NCI-H345 (cell line): ENCODE measurements at places on chromosomes 16 and 17.

DNA sequence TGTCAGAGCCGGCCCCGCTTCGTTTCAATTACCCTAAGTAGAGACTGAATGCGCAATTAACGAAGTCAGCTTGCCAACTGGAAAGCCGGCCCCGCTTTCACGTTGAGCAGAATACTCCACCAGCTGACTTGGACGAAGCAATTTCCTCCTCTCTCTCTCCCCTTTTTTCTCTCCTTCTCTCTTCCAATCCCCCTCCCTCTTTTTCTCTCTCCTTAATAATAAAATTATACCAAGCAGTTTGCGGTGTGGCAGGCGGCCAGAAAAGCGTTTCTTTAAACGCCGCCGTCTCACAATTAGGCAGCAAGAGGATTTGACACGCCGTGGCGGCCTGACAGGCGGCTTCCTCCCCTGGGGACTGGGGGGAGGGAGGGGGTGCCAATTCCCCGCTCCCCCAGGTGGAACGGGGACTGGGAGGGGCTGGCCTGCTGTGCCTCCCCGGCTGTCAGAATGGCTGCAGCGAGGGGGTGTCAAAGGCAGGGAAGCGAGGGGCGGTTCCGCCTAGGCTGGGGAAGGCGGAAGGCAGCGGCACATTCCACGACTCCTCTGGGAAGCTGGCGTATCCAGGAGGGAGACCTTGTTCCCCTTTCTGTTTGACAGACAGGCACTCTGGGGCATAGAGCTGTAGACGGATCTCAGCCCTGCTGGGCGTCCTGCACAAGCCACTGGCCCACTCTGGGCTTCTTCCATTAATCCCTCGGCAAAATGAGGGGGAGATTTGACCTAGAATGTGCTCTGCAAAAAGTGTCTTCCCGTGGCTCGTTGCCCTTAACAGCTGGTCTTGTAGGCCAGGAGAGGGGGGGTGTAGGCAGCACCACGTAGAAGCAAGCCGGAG, 52.7 kb downstream of the SREBF1 start:
- peak; percentile 51 for DNase-seq

DNA sequence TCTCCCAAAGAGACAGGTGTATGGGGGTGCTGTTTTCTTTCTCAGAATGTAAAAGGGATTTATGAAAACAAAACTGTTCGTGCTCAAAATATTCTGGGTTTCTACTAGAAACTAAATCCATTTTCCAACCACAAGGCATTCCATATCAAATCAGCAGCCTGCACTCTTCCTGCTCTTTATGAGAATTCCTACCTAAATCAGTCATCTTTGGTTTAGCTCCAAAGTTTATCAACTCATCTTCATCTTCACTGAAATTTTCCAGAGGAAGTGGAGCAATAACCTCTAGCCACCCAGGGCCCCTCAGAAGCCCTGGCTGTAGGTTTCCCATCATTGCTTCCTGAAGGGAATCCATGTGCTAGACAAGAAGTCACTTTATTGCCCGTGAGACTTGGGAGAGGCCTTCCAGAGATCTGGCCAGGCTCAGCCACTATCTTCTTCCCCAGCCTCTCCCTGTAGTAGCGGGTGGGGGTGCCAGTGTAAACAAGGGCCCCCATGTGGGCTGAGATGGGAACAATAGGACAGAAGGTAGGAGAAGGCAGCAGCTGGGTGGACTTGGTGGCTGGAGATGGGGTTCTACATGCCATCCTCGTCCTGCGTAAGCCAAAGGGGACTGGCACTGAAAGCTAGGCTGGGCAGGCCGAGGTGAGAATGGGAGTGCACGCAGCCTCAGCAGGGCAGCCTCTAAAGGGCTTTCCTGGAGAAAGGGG, 22.0 kb upstream of the ALDH3A1 start:
- DNase-seq: no peak

- DNase-seq: peak; percentile 66
Observed at GRCh38 chr17:29292992-29293889, 707 bp downstream of the NUFIP2 start.

- no peak for DNase-seq
Observed at GRCh38 chr16:20870122-20870820, 29.9 kb downstream of the DCUN1D3 start.

GRCh38 chr16:7086822-7087616, 245.6 kb upstream of the RBFOX1 start:
- no peak for DNase-seq

DNA sequence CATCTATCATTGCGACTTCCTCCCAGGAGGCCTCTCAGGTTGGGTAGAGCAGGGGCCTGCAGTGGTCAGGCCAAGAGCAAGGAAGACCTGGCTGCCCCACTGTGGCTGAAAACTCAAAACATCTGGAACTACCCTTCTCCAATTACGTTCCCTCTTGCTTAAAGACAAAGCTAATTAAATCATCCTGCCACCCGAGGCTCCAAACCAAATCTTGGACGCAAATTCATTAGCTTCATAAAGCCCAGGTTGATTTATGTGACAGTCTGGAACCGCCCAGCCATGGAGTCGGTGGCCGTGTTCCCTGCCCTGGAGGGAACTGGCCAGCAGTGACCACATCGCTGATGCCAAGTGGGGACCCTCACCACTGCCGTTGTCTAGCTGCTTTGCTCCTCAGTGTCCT, 21.4 kb downstream of the GRIN2C start:
- no peak for DNase-seq

DNA sequence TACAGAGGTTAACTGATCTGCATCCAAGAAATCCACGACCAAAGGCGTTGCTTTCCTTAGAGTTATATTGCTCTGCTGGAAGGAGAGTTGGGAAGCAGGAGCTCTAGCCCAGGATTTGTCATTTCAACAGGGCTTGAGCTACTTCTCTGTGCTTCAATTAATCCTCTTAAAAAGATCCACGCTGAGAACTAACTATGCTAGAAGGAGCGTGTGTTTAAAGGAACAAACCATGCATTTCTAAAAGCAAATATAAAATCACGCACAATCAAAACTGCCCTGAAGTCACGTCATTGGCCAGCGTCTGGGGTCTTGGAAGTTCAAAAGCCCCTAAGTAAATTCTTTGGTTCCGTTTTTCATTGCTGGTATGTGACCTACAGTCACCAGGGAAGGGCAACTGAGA, 1.1 kb downstream of the ARL6IP1 start:
- DNase-seq: no peak

- DNase-seq: peak; percentile 27
Observed at GRCh38 chr17:17890773-17891759, 54.3 kb upstream of the SREBF1 start.

DNA sequence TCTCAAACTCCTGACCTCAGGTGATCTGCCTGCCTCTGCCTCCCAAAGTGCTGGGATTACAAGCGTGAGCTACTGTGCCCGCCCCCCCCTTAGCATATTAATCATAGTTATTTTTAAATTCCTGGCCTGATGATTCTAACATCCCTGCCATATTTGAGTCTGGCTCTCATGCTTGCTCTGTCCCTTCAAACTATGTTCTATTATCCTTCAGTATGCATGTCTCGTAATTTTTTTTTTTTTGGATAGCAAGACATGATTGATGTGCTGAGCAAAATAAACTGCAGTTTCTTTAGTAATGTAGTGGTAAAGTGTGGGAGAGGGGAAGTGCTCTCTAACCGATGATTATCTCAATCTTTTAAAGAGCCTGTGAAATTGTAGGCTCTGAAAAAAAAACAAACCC, 34.3 kb upstream of the TMEM92 start:
- no peak for DNase-seq

DNA sequence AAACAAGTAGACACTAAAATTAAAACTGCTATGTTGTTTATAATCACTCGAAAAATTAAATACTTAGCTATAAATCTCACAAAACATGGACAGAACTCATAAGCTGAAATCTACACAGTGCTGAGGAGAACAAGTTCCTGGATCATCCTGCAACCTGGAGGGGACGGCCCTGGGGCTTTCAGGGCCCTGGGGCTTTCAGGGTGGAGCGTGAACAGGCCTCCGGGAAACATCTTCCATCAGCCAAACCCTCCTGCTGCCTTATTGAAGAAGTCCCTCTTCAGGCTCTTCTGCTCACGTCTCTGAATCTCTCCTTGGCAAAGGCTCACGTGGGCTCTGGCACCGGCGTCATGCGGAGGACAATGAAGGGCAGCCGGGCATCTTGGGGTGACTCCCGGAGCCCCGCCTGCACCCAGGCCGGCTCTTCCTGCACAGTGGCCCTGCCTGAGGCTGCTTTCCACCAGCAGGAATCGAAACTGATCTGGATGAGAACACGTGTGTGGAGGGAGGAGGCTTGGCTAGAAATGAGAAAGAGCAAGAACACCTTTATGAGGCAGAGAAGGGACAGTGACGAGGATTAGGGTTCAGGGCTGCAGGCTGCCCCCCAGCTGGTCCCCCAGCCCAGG, 127.3 kb downstream of the CDRT15L2 start:
- no peak for DNase-seq

DNA sequence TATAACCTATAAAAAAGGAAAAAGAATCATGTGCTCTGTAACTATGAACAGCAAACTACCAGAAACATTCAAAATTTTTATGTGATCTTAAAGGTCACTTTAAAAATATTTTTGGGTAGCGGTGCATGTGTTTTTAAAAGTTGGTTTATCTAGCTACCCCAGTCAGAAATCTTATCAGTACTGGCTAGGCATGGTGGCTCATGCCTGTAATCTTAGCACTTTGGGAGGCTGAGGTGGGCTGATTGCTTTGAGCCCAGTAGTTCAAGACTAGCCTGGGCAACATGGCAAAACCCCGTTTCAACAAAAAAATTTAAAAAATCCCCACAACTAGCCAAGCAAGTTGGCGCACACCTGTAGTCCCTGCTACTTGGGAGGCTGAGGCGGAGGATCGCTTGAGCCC, 3.7 kb downstream of the CAPNS2 start:
- DNase-seq: no peak

DNA sequence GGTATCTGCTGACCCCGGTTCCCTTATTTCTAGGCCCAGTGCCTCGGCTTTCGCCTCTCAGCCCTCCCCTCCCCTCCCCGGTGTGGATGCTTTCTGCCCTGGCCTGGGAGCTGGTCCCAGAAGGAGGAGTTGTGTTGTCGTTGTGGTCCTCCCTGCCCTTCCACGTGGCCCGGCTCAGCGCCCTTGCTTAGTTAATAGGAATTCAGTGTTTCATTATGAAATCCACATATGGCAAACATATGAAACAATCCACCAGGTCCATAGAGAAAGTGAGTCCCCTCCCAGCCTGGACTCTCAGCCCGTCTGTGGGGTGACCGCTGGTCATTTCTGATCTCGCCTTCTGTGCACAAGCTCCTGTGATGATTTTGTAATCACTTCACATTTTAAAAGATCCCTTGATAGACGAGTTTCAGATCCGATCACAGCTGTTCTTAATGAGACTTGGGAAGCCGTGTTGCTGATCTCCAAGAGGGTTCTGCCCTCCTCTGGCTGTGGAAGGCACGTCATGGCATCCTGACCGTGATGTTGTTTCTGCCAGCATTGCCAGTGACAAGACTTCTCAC, 112.1 kb downstream of the BANP start:
- no peak for DNase-seq

DNA sequence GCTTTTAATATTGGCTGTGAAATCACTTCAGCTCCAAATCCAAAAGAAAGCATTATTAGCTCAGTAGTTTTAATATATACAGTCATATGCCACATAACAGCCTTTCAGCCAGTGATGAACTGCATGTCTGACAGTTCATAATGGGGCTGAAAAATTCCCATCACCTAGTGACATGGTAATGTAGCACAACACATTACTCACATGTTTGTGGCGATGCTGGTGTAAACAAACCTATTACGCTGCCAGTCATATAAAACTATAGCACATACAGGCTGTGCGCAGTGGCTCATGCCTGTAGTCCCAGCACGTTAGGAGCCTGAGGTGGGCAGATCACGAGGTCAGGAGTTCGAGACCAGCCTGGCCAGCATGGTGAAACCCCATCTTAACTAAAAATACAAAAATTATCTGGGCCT, 92.2 kb downstream of the TUBD1 start:
- no peak for DNase-seq

DNA sequence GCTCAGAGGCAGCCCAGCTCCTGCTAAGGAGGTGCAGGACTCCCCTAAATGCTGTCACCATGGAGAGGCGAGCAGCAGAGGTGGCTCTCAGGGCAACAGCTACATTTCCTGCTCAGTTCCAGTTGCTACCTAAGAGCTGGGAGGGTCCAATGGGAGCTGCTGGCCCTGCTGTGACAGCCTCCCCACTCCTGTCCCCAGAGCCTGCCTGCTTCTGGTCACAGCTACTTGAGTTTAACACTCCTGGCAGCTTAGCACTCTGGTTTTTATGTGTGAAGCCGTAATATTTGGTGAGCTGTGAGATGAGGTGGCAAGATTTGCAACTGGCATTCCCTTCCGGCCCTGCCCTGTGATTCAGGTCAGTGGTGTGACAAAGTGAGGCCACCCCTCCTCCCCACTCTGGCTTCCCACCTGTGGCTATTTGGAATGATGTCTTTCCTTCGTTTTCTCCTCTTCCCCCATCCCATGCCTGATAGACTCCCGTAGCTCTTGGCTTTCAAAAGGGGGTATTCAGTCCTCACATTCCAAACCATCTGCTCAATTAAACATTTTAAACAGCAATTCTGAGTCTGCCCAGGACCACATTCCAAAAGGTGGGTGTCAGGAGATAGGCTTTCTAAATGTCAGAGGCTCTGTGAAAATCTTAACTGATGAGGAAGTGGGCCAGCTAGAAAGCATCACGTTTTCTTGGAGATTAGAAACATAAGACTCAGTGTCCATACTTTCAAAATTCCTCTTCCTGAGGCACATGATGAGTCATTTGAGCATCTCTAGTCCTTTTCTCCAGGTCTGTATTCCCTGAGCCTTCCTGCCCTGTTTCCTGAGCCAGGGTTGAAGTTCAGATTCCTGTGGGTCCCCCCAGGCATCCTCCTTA, 42.6 kb upstream of the SKAP1 start:
- DNase-seq: peak; percentile 86

GRCh38 chr17:50564916-50565315, 4.4 kb downstream of the CACNA1G start:
- no peak for DNase-seq

- DNase-seq: no peak
Observed at GRCh38 chr17:4710693-4711634, 532 bp downstream of the ARRB2 start.

GRCh38 chr17:58039975-58040374, 32.9 kb upstream of the SRSF1 start:
- DNase-seq: no peak

DNA sequence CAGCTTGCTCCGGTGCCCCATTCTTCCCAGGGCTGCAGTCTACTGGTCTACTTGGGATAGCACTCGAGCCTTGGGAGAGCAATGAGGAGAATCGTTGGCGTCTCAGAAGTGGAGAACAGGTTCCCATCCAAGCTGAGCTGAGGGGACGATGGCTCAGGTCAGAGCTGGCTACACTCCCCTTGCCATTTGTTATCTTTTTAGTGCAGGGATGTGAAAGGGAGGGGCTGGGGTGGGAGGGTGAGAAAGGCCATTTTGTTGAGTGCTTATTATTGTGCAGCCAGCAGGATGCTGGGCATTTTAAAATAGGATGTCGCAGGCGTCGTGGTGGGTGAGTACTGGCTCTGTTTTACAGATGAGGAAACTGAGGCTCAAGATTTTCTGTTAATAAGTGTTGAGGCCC, 410.8 kb downstream of the SNX29 start:
- no peak for DNase-seq
